NCI-H345 (cell line): ENCODE measurements at places on chromosomes 3 and 15.

- DNase-seq, result no peak
These were observed 103.1 kb downstream of the LRIG1 start for GRCh38 chr3:66397745-66398144.

DNA sequence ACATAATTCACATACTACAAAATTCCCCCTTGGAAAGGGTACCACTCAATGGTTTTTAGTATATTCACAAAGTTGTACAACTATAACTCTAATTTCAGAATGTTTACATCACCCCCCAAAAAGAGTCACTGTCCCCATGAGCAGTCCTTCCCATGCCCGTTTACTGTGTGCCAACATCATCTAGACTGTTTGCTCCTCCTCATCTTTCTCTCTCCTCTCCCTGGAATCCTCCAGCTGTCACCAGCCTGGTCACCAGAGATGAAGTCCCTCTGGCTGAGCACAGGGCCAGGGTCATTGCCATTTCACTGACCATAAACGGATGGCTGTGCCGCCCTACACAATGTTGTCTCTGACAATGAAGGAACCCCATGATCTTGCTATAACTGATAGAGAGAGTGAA lies 45.2 kb downstream of the C2CD4B start:
- no peak for DNase-seq

DNA sequence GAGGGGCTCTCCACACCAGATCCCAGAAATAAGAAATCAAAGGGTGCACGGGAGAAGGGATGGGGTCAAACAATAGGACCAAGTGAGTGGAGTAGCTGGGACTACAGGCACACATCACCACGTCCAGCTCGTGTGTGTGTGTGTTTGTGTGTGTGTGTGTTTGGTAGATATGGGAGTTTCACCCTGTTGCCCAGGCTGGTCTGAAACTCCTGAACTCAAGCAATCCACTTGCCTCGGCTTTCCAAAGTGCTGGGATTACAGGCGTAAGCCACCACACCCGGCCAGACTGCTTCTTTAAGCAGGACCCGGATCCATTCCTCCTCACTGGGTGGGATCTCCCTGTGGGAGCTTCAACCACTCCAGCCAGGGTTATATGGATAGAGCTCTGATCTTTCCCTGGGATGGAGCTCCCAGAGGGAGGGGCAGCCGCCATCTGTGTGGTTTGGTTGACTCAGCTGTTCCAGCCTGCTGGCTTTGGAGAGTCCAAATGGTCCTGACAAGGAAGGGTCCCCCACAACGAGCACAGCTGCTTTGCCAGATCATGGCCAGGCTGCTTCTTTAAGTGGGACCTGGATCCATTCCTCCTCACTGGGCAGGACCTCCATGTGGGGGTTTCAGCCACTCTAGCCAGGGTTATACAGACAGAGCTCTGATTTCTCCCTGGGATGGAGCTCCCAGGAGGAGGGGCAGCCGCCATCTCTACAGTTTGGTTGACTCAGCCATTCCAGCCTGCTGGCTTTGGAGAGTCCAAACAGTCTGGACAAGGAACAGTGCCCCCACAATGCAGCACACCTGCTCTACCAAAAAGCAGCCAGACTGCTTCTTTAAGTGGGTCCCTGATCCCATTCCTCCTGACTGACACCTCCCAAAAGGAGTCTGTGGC lies 9.1 kb upstream of the AVEN start:
- DNase-seq, result no peak

DNA sequence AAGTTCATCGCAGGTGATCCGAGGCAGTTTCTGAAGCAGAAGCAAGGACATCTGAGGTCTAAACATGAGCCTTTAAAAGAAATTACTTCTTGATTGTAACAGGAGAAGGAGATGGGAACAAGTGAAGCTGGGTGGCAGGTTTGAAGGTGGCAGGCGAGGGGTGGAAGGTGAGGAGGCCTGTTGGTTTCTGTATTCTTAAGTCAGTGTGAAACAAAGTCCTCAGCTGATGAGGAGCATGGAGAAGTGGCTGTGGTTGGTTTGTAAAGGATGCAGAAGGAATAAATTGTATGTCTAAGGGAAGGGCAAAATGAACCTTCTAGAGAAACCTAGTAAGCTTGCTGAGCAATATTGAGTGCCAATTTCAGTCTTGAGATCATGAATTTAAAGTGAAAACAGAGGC lies 298.8 kb downstream of the CHST2 start:
- DNase-seq, result no peak

- no peak for DNase-seq
These were observed 45.2 kb downstream of the ATP2B2 start for GRCh38 chr3:10459954-10460754.

GRCh38 chr3:194596906-194597305 lies 36.3 kb downstream of the TMEM44 start:
- DNase-seq, result no peak

- DNase-seq, result no peak
These were observed 134.3 kb downstream of the TIGIT start for GRCh38 chr3:114428044-114428595.

DNA sequence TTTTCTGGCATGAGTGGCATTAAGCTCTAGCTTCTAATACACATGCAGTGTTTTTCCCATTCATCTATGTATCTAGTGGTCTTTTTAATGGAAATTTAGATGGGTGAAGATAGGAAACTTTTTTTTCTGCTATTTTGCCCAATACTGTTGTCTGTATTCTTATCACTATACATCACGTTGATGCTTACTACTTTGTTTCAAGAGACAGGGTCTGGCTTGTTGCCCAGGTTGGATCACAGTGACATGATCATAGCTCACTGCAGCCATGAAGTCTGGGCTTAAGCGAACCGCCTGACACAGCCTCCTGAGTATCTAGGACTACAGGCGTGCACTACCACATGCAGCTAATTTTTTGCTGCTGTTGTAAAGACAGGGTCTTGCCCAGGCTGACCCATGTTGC lies 84.6 kb downstream of the PEAK1 start:
- no peak for DNase-seq

- DNase-seq, result no peak
These were observed 411.3 kb downstream of the GRM7 start for GRCh38 chr3:7272203-7272602.

DNA sequence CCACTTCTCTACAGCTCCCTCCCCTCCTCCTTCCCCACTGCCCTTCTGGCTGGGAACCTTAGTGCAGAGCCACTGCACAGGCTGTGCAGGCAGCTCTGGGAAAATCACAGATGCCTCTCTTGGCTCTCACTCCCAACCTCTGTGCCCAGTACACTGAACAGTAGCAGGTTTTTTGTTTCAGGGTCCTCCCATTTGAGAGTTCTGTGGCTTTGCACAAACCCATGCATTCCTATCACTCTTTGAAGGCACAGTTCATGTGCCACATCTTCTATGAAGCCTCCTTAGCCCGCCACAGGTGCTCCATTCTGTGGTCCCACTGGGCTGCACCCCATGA lies 103.9 kb downstream of the SNRK start:
- DNase-seq, result no peak

DNA sequence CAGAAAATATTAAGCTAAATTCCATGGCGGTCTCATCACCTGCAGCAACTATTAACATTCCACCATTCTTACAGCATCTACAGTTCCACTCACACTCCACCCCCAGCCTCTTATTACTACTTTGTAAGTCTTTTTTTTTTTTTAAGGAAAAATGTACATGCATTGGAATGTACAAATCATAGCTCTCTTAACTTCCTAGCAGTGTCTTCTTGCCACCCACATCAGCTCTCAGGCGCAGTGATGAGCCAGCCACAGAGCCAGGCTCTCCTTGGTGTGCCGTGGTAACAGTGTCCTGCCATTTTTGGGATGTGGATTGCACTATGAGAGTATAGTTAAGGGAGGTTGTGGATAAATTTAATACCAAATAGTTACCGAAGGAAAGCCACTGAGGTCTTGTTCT lies 17.8 kb downstream of the ABHD17C start:
- no peak for DNase-seq
